ENCODE measurements at places on chromosomes 5 and 9.

DNA sequence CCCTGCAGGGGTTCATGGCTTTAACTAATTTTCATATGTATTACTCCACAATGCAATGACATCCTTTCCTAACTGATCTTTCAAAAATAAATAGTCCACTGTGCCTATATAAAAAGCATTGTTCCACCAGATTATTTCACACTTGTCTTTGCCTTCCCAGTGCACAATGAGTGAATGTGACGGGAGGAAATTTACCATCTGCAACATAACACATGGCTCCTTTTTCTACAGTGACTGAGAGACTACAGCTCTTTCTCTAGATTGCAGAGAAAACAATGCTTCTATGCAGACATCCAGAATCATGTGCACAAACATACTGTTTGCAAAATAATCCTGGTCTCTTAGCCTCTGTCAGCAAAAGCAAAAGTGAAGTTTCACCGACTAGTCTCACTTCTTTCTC is 483.7 kb upstream of the PIK3R1 start:
- DNase-seq, result no peak

DNA sequence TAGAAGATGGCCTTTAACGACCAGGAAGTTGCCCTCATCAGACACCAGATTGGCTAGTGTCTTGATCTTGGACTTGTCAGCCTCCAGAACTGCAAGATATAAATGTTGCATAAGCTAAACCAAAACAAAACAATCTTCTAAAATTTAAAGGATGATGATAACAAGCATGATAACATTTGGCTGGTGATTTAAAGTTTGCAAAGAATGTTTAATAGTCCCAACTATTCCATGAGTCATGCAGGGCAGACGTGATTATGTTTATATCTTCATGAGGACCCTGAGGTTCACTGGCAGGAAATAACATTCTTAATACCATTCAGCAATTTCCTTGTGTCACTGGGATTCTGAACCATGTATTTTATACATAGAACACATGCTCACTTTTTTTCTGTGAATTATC is 319.8 kb downstream of the HCN1 start:
- DNase-seq, result peak; percentile 36

- DNase-seq, result no peak
These were observed 8.1 kb upstream of the NUP214 start for GRCh38 chr9:131117121-131117761.

- DNase-seq, result no peak
These were observed 136.6 kb upstream of the CD180 start for GRCh38 chr5:67333171-67333570.

- DNase-seq, result no peak
These were observed 16.8 kb downstream of the ANKH start for GRCh38 chr5:14854799-14855198.

- DNase-seq, result no peak
These were observed 1.8 kb downstream of the SMIM15 start for GRCh38 chr5:61160497-61160896.

GRCh38 chr5:137647401-137647800 is 88.5 kb downstream of the KLHL3 start:
- no peak for DNase-seq

GRCh38 chr5:116487045-116487444 is 87.6 kb downstream of the SEMA6A start:
- DNase-seq, result no peak

- DNase-seq, result peak; percentile 4
These were observed at the start of gene SH3GL2 for GRCh38 chr9:17578911-17579793. TSS of gene SH3GL2 (plus strand) at chr9:17579066.
